Stimulated activated CD4-positive, alpha-beta T cell treated with anti-CD3 and anti-CD28 coated beads, Interleukin-12 subunit alpha, Interleukin-12 subunit beta, amount 100 ng/mL, for 4 hours (primary cell): ENCODE measurements at places on chromosomes 2 and 18.

GRCh38 chr2:70948337-70949003 is 12.8 kb downstream of the ATP6V1B1 start:
- DNase-seq = peak; percentile 75

DNA sequence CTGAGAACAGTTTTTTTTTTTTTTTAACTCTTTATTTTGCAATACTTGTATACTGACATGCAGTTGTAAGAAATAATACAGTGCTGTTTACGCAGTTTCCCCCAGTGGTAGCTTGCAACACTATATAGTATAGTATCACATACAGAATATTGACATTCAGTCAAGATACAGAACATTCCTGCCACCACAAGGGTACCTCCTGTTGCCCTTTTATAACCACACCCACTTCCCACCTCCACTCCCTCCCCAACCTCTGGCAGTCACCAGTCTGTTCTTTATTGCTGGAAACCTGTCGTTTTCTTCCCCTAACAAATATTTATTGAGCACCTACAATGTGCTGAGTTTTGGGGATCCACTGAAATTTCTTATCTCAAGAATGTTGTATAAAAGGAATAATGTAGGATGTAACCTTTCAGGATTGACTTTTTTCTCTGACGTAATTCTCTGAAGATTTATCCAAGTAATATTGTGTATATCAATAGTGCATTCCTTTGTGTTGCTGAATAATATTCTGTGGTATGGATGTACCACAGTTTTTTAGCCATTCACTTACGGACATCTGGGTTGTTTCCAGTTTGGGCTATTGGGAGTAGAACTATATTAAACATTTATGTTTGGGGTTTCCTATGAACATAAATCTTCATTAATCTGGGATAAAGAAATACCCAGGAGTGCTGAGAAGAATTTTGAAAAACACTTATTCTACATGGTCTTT is 51.4 kb upstream of the EML6 start:
- no peak for DNase-seq

- DNase-seq = no peak
These were observed 78.3 kb downstream of the HDAC4 start for GRCh38 chr2:239322416-239323086.

- no peak for DNase-seq
These were observed 68.1 kb downstream of the MYOM1 start for GRCh38 chr18:3151399-3152264.

DNA sequence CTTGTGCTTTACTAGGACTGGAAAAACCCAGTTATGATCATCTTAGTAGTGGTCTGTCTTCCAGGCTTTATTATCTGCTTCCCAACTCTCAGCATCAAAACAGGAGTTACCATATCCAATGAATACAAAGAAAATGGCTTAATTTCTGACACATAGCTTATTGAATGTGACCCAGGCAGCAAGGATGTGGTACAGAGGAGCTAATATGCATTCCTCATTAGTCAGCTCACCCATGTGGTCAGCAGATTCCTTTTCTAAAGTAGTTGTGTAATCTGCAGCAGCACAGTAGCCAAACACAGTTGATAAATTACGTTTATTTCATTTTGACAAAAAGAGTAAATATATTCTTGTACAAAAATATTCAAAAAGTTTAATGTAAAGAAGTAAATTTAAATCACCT is 43.6 kb downstream of the TSPYL6 start:
- DNase-seq = no peak

DNA sequence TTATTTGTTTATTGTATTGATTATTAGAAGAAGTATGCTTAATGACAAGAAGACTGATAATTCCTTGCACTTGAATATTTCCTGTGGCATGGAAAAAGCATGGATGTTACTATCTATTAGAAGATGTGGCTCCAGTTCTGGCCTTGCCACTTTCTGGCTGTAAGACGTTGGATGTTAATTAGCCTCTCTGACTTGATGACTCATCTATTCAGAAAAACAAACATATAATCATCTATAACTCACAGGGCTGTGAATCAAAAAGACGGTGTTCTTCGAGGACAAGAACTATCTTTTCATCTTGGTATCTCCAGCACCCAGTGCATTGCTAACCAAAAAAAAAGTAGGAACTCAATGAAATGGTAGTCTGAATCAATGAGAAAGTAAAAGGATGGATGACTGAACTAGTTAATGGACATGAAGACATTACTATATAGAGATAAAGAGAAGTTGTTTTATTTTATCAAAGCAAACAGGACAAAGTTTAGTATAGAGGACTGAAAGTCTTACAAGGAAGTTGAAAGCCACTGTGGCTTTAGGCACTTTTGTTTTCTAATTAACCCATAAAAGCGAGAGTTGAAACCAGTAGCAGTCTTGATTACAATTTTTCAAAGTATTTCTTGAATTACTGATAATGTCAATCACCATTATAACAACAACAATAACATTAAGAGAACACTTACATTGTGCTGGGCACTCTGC is 145.3 kb downstream of the RND3 start:
- DNase-seq = no peak

GRCh38 chr2:131567891-131568290 is 40.2 kb downstream of the CCDC74A start:
- no peak for DNase-seq

GRCh38 chr2:159251296-159252173 is 35.0 kb downstream of the WDSUB1 start:
- no peak for DNase-seq

GRCh38 chr2:35538796-35539195 is 816.8 kb upstream of the CRIM1 start:
- DNase-seq = no peak

DNA sequence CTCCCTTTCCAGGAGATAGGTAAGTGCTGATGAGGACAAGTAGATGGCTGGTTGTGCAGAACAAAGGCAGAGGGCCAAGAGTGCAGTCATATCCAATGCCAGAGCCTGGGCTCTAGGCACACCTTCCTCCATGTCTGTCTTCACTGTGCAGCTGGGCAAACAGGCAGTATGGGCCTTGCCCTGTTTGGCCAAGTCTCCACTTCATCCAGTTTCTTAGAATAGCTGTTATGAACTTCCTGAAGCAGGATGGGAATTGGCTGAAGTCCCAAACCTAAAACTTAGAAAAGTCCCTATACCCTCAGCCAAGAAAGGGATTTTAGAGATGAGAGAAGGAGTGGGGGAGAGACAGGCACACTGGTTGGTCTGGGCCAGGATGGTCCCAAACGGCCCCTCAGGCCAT is 37.5 kb upstream of the CYP26B1 start:
- DNase-seq = no peak

- DNase-seq = no peak
These were observed 39.7 kb downstream of the DHX57 start for GRCh38 chr2:38835990-38836389.

DNA sequence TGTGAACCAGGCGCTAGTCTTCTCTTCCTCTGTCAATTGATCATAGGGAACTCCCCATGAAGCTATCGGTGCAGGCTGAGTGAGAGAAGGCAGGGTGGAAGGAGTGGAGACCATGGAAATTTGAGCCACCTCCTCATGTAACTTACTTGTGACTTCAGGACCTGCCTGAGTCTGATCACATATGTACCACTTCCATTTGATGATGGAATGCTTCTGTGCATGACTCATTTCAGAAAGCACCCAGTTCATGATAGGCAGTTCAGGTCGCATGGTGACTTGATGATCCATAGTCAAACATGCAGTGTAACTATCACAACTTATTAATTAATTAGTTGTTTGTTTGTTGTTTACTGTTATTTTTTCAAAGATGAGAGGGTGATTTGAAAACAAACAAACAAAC is 1296.7 kb downstream of the SUCLG1 start:
- DNase-seq = no peak

- no peak for DNase-seq
These were observed 133.9 kb upstream of the CTAGE1 start for GRCh38 chr18:22551536-22552151.

- no peak for DNase-seq
These were observed 213.0 kb upstream of the TMEFF2 start for GRCh38 chr2:192407692-192408091.

DNA sequence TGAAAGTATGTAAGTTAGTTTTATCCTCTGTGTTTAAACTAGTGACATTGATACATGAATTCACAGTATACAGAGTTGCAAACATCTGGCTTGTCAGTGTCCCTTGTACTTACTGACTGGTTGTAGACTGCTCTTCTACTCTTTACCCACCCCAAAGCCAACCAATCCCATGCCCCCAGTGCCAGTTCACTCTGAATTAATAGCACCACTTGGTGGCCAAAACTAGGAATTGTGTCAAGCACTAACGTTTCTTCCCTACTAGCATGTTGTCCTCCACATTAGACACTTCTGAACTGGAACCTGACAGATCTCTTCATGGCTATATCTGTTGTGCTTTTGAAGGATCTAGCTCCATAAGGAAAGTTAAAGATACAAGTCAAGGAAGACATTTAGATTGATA is 27.2 kb upstream of the OTX1 start:
- DNase-seq = no peak

DNA sequence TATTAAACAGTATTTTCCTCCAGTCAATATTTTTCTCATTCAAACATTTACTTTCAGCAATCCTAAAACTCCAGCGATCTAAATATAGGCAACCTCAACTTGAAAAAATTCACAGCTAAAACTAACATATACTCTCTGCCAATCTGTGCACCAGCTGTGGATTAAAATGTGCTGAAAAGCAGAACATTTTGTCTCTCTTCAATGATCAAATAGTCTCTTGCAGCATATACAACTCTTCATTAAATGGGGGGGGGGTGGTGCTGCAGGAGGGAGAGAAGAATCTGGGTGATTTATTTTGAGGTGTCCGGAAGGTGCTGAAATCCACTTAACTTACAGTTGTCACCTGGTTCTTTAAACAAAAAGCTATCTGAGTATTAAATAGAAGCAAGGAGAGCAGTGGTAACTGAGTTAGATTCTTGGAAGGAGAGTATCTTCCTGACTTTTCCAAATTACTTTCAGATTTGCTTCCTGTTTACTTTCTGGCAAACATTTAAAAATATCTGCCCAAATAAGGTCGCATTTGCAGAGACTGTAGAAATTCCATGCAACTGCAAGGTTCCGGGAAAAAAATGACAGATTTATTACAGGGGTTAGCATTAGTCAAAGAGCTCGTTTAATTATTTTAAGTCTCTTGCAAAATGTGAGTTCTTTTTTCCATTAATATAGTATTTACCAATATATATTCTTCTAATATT is 904.7 kb upstream of the ACVR2A start:
- DNase-seq = no peak

- no peak for DNase-seq
These were observed 54.1 kb downstream of the E2F6 start for GRCh38 chr2:11411768-11412448.

DNA sequence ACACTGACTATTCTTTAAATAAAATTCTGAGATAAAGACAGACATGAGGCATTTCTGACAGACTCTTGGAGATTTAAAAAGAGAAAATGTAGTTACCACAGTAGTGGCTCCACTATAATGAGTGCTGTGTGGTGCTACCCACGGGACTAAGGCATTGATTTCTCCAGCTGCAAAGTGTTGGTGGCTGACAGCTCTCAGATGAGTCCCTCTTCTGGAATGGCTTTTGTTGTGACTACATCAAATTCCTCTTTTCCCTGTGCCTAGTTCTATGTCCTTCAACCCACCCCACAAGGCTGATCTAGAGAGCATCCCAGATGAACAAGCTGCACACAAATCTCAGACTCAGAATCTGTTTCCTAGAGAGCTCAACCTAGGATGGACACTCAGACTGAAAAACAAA is 884.8 kb upstream of the ZEB2 start:
- DNase-seq = no peak

DNA sequence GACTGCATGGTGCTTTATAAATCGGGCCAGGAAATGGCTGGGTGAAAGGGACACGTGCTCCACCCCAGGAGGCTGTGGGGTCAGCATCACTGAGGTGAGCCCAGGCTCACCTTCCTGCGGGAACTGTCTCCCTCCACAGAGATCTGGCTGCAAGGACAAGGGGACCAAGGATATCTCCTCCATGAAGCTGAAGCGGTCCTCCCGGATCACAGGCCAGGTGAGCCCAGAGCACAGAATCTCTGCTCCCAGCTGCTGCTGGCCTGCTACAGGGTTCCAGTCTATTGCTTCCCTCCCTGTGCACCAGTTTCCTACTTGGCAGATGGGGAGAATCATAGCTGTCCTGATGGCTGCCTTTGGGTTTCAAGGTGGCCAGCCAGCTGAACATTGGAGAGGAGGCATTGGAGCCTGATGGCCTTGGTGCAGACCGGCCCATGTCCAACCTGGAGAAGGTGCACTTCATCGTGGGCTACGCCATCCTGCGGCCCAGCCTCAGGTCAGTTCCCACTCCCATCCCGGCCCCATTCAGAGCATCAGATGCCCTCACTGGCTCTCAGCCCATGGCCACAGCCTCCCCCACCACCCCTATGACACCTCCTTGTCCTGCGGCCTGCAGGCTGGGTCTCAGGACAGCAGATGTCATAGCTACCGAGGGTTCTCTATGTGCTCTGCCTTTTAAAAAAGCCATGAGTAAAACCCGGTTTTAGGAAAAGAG is 33.7 kb upstream of the GPR17 start:
- DNase-seq = no peak

- peak; percentile 18 for DNase-seq
These were observed 338.4 kb upstream of the SLC39A10 start for GRCh38 chr2:195318440-195319111.

DNA sequence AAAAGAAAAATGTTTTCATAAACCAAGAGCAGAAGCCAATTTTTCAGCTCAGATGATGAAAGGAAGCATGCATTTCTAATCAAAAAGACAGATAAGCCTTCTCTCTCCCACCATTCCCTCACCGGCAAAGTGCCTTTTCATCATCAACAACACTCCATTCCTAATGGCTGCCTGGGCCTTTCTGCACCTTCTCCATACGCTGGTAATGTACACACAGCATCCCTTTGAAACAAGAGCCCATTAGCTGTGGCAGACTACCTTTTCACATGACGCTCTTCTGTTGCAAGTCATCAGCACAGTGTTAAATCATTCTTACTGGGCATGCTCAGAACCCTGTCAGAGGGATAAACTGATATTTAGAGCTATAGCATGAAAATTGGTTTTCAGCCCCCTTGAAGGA is 408.9 kb downstream of the MEIS1 start:
- no peak for DNase-seq

DNA sequence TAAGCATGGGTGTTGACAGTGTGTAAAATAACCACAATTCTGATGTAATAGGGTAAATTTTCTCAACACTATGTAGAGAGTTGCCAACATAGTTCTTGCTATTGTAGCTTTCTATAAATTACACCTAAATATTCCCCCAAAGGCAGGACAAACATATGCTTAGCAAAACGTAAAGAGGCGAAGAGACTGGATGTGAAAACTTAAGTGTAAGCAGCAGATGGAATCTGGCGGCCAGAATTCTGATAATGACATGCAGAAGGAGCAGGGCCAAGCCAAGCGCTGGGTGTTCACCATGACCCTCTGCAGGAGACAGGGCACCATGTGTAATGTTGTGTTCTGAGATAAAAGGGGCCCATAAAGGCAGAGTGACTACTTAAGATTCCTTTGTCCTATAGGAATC is 105.2 kb upstream of the ZNF521 start:
- DNase-seq = no peak

- DNase-seq = no peak
These were observed 159.1 kb upstream of the LHCGR start for GRCh38 chr2:48914477-48915089.

DNA sequence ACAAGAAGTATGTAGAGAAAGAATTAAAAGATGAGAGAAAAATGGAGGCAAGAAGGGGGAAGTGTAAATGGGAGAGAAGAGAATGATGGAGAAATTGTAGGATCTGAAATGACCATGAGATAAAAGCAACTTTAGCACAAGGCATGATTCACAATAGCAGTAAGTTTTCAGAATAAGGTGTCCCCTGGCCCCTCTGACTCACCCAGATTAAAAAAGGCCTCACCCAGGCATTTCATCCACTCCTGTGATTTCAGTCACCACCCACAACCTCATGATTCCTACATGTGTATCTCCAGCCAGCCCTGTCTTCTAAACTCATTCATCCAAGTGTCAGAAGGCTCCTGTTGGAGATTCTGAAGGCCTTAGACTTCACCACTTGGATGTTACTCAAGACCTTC is 56.6 kb downstream of the SP100 start:
- no peak for DNase-seq
